ENCODE measurements at places on chromosomes 4 and X.

DNA sequence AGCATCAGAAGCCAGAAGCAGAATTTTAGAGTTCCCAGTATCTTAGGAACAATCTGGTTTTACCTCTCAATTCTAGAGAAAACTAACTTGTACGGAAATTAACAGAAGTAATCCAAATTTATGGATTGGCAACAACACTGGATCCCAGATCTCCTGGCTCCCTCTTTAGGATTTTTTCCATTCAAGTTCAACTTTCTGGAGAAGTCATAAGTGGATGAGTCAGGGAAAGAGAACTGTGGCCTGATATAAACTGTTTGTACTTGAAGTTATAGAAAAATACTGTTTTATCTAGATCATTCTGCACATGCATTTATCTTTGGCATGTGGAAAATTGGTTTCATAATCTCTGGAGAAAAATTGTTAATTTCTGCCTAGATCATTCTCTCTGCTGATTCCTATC is 380.4 kb downstream of the PCDH7 start:
- no peak for DNase-seq

- no peak for DNase-seq
Measured at GRCh38 chrX:153667281-153667955, 6.2 kb downstream of the PNCK start.

DNA sequence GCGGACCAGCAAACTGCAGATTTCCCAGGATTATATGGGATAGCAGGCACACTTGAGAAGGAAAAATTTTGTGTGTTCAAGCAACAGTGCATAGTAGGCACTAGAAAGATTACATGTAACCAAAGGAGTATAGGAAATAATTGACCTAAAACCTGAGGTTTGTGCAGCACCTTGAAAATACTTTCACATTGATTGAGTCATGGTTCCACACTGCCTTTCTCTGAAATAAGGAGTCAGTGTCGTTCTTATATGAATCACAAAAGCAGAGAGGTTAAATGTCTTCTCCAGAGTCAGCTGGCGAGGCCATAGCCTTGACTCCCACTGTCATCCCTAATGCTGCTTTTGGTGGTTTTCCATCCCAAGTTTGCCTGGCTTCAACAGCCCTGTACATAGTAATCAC is 138.9 kb downstream of the SOWAHB start:
- DNase-seq: no peak

GRCh38 chr4:10087152-10087791 is 29.3 kb downstream of the WDR1 start:
- DNase-seq: no peak

- DNase-seq: peak; percentile 50
Measured at GRCh38 chr4:11635342-11635741, 206.6 kb upstream of the HS3ST1 start.

- DNase-seq: no peak
Measured at GRCh38 chr4:81120055-81120454, 89.5 kb downstream of the BMP3 start.

- no peak for DNase-seq
Measured at GRCh38 chr4:55354648-55355047, 8.6 kb downstream of the SRD5A3 start.

DNA sequence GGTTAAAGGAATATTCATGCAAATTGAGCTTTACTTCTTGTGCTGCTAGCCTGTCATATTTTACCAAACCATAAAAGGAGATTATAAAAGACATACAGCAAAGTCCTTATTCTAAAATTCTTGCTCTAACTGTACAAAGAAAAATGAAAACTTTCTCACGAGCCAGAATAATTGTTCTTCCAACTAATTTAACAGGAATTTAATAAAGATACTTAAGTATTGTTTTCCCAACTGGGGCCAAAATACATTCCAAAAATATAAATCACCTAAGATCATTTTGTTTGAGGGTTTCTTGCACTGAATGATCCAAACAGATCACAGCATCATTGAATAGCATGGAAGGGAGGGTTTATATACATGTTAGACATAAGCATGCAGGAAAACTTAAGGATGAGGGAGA is 127.1 kb upstream of the PCDH18 start:
- no peak for DNase-seq

GRCh38 chrX:110557864-110558263 is 199.2 kb downstream of the RTL9 start:
- no peak for DNase-seq

Data from smooth muscle cell of the brain vasculature (primary cell).